Activated CD4-positive, alpha-beta memory T cell treated with anti-CD3 and anti-CD28 coated beads for 36 hours (primary cell): ENCODE measurements at places on chromosomes 4 and X. TPM values are rescaled to one million over a fixed set of nuclear protein-coding genes. Genes with fewer than 3 reads are reported as not detected.

- H3K27me3 ChIP-seq = peaks cover 2% of the 10 kb centered on the region
- peaks cover 6% of the 10 kb centered on the region for H3K4me1 ChIP-seq
- H3K4me3 ChIP-seq = no peak overlapping the region
- DNase-seq = no peak
- no peak overlapping the region for H3K27ac ChIP-seq
- no peaks in the 10 kb centered on the region for H3K36me3 ChIP-seq
Observed at GRCh38 chr4:38577462-38577861, 86.5 kb upstream of the KLF3 start.

DNA sequence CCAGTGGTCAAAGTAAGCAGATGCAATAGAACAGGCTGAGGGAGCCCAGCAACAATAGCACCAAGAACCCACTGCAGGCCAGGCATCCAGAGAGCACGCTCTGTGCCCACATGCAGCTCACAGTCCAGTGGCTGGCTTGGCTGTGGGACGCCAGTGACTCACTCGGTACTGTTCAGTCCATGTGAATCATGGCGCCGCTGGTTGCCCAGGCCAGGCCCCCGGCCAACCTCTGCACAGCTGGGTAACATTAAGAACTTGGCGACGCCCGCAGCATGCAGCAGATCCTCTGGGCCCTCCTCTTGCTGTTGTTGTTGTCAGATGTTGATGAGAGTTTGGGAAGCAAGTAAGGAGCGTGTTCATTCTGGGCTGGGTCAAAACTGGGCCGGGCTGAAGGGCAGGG is 60.5 kb downstream of the MSX1 start:
- no peak overlapping the region for H3K27ac ChIP-seq
- no peak overlapping the region for H3K4me3 ChIP-seq
- no peaks in the 10 kb centered on the region for H3K36me3 ChIP-seq
- peaks cover 15% of the 10 kb centered on the region for H3K27me3 ChIP-seq

- no peak overlapping the region for H3K27ac ChIP-seq
- H3K4me1 ChIP-seq = no peaks in the 10 kb centered on the region
- peaks cover 5% of the 10 kb centered on the region for H3K27me3 ChIP-seq
Observed at GRCh38 chrX:119343856-119344255, 55.3 kb upstream of the SLC25A43 start.

DNA sequence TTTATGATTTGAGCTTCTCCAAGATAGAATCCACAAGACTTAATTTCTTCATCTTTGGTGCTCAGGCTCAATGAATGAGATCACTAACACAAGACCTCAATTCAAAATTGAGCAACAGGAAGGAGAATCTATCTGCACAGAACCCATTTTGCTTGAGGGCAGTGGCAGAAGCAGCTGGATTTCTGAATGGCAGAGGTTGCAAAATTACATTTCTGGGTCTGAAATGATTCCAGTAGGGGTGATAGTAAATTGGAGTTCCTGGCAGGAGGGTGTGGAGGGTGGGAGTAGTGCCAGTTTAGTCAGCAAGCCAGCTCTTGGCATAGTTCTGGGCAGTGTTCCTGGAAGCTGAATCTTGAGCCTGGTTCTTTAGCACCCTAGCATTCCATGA is 281.1 kb downstream of the SLC7A11 start:
- no peak overlapping the region for H3K4me3 ChIP-seq
- no peak overlapping the region for H3K27ac ChIP-seq
- no peaks in the 10 kb centered on the region for H3K36me3 ChIP-seq
- no peaks in the 10 kb centered on the region for H3K27me3 ChIP-seq
- no peak for DNase-seq
- H3K4me1 ChIP-seq = no peaks in the 10 kb centered on the region

DNA sequence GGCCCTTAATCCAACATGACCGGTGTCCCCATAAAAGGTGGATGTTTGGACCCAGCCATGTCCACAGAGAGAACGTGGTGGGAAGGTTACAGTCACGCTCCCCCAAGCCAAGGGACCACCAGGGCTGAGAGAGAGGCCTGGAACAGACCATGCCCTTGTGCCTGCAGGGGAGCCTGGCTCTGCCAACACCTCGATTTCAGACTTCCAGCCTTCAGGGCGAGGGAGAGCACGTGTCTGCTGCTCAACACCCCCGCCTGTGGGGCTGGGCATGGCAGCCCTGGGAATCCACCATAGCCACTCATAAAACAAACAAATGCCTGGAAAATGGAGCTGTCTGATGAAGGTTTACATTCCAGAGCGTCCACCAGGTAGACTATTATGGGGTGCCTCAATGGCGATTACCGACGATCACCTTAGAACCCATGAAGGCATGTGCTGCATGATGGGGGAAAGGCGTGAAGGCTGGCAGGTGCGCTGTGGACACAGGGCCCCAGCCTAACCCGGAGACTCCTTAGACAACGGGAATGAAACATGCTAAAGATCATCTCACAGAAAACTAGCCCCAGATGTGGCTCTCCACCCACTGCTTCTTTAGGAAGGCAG is 42.3 kb upstream of the HMX1 start:
- no peaks in the 10 kb centered on the region for H3K27me3 ChIP-seq
- no peaks in the 10 kb centered on the region for H3K4me1 ChIP-seq
- H3K4me3 ChIP-seq = no peak overlapping the region
- no peaks in the 10 kb centered on the region for H3K36me3 ChIP-seq
- DNase-seq = no peak

DNA sequence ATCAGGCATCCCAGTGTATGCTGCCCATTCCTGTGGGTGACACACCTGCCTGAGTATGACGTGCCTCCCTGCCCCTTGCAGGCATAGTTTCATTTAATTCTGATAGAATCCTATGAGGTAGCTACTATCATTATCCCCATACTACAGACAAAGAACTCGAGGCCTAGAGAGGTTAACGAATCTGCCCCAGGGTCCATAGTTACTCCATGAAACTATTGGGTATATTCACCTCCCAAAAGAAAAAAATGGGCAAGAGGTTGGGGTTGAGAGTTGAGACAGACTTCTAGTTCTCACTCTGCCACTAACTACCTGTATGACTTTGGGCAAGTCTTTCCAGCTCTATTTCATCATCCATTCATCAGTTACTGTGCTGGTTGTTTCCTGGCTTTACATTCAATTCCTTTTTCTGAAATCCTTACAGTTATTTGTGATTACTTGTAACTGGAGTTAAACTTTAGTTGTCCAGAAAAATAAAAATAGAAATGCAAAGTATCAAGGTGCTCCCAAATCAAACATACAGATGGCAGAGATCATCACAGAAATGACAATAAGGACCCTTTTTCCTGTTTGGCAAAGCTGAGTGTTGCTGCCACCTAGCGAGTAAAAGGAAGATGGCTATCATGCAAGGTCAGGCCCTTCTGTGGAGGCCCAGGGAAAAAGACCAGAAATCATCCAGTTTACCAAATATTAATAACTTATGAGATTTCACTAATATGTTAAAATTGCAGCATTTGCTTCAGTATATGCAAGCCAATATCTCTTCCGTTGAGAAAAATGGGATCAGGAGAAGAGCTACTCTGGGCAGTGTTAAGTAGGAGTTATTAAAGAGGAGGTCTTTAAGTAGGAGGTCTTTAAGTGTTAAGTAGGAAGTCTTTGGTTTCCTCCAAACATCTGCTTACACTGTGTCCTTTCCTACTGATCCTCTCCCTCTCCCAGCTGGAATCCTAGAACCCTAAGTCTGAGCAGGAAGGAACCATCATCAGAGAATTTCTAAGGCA is 17.1 kb upstream of the MAP7D3 start:
- H3K27me3 ChIP-seq = no peaks in the 10 kb centered on the region
- DNase-seq = peak; percentile 57
- H3K36me3 ChIP-seq = no peaks in the 10 kb centered on the region
- no peak overlapping the region for H3K27ac ChIP-seq

DNA sequence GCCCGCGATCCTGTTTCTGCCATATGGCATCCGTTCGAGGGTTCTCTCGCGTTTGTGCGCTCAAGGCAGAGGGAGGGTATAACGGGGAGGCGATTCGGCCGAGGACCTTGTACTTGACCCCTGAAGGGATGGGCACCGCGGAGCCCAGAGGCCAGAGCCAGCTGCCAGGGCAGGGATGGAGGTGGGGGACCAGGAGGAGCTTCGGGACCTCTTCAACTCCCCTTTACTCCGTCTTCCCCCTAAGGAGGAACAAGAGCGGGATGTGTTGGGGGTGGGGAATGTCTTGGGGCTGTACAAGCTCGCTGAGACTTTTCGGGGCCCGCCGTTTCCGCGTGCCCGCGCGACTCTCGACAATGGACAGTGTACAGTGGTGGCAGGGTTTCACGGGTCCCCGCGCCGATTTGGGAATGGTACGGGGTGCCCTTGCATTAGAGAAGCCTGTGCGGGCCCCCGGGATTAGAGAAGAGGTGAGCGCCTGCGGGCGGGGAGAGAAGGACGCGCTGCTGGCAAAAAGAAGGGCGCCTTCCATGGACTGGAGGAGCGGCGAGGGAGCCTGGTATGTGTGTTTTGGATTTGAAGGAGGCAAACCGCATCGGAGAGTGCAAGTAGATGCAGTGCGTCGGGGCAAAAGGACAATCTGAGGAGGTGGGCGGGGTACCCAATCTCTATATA is 760 bp downstream of the UGT8 start:
- peaks cover 38% of the 10 kb centered on the region for H3K27me3 ChIP-seq
- no peaks in the 10 kb centered on the region for H3K36me3 ChIP-seq
- H3K4me1 ChIP-seq = peaks cover 15% of the 10 kb centered on the region
- H3K27ac ChIP-seq = no peak overlapping the region

- H3K4me3 ChIP-seq = no peak overlapping the region
- H3K4me1 ChIP-seq = peaks cover 27% of the 10 kb centered on the region
- H3K27me3 ChIP-seq = no peaks in the 10 kb centered on the region
- no peak for DNase-seq
- H3K27ac ChIP-seq = no peak overlapping the region
- peaks cover 39% of the 10 kb centered on the region for H3K36me3 ChIP-seq
Observed at GRCh38 chr4:87117051-87117731, 103.2 kb downstream of the KLHL8 start.

- peaks cover 9% of the 10 kb centered on the region for H3K4me1 ChIP-seq
- H3K27me3 ChIP-seq = no peaks in the 10 kb centered on the region
- no peak overlapping the region for H3K27ac ChIP-seq
- no peak overlapping the region for H3K4me3 ChIP-seq
Observed at GRCh38 chr4:10983268-10983667, 298.7 kb upstream of the CLNK start.

GRCh38 chr4:147307896-147308674 is 172.8 kb upstream of the EDNRA start:
- no peak overlapping the region for H3K27ac ChIP-seq
- H3K27me3 ChIP-seq = no peaks in the 10 kb centered on the region
- DNase-seq = no peak

- H3K4me1 ChIP-seq = no peaks in the 10 kb centered on the region
- no peaks in the 10 kb centered on the region for H3K27me3 ChIP-seq
- H3K27ac ChIP-seq = no peak overlapping the region
- no peaks in the 10 kb centered on the region for H3K36me3 ChIP-seq
- DNase-seq = no peak
Observed at GRCh38 chr4:151144329-151145072, 45.1 kb downstream of the RPS3A start.

DNA sequence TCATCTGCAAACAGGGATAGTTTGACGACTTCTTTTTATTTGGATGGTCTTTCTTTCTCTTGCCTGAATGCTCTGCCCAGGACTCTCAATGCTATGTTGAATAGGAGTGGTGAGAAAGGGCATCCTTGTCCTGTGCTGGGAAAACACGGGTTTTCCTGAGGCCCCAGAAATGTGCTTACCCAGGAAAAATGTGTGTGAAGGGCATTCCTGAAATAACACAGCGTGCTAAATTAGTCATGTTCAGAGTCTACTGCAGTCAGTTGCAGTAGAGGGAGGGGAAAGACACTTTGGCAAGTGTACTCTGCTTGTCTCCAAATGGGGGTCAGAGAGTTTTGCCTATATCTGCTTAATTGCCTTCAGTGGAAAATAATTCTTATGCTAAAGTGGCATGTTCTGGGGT is 153.9 kb downstream of the CCNG2 start:
- peaks cover 10% of the 10 kb centered on the region for H3K27me3 ChIP-seq
- no peaks in the 10 kb centered on the region for H3K4me1 ChIP-seq
- no peaks in the 10 kb centered on the region for H3K36me3 ChIP-seq

DNA sequence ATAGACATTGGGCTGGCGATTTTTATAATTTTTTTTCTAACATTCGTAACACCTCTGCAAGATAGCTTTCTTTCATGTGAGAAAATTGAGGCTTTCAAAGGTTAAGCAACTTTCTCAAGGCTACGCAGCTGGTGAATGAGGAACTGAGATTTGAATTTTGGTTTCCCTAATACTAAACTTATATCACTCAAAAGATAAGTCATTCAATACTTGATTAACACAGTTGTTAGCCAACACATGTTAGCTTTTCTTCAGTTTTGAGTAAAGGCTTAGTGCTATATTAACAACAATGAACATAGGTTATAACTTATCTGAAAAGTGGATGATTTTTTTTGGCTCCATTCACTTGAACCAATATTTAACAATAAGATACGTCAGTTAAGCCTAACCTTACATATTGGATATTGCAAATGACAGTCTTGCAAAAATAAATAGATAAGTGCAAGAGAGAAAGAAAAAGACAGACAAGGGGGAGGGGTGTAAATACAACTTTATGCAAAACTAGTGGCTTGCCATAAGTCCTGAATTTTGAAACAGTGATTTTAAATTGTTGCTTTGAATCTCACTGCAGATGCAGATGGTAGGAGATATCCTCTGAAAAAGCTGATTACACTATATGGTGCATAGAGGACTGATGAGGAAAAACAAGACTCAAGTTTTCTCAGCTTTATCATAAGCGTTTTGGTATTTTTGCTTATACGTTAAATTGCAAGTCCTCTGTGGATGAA is 11.1 kb upstream of the GPM6A start:
- H3K4me1 ChIP-seq = no peaks in the 10 kb centered on the region
- no peaks in the 10 kb centered on the region for H3K36me3 ChIP-seq
- H3K27me3 ChIP-seq = no peaks in the 10 kb centered on the region
- no peak overlapping the region for H3K4me3 ChIP-seq
- DNase-seq = no peak
- no peak overlapping the region for H3K27ac ChIP-seq

- H3K4me1 ChIP-seq = no peaks in the 10 kb centered on the region
- no peak for DNase-seq
- no peaks in the 10 kb centered on the region for H3K36me3 ChIP-seq
- H3K27ac ChIP-seq = no peak overlapping the region
Observed at GRCh38 chr4:11198516-11199305, 230.0 kb downstream of the HS3ST1 start.

GRCh38 chr4:48187813-48188212 is 53.8 kb upstream of the TXK start:
- no peaks in the 10 kb centered on the region for H3K27me3 ChIP-seq
- no peaks in the 10 kb centered on the region for H3K36me3 ChIP-seq
- H3K27ac ChIP-seq = no peak overlapping the region
- DNase-seq = no peak
- no peak overlapping the region for H3K4me3 ChIP-seq

DNA sequence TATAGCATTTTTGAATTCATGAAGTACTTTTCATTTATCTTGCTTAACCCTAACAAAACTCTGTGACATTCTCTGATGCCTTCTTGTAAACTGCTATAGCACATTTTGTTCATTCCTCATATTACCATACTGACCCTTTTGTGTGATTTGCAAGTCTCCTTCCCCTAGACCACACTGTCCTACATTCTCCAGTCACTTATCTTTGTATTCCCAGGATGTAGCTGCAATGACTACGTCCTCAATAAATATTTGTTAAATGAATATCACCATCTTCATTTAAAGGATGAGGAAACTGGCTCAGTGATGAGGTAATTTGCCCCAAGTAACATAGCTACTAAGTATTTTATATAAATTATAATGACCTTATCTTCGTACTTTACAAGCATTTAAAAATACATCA is 11.9 kb downstream of the HUWE1 start:
- H3K4me1 ChIP-seq = peaks cover 56% of the 10 kb centered on the region
- no peak overlapping the region for H3K27ac ChIP-seq
- peaks cover 58% of the 10 kb centered on the region for H3K36me3 ChIP-seq

Gene PPARGC1A
- not detected for total RNA-seq

Gene ANAPC4
- 26.1 TPM for total RNA-seq

Gene MSANTD1
- 0.39 TPM for total RNA-seq

Gene ATP5ME
- total RNA-seq = 254 TPM

Gene SULT1E1
- not detected for total RNA-seq

Gene CFAP47
- not detected for total RNA-seq

Gene ARHGAP4
- 160 TPM for total RNA-seq

Gene FGF5
- not detected for total RNA-seq

Gene ARHGAP6
- total RNA-seq = not detected

Gene ARHGEF6
- 54.1 TPM for total RNA-seq
